ENCODE measurements at places on chromosomes 5 and 9.

- no peak for ATAC-seq
Measured at GRCh38 chr5:20166456-20166855, 178.5 kb upstream of the CDH18 start.

- ATAC-seq: no peak
Measured at GRCh38 chr5:158635565-158635964, 464.2 kb downstream of the EBF1 start.

DNA sequence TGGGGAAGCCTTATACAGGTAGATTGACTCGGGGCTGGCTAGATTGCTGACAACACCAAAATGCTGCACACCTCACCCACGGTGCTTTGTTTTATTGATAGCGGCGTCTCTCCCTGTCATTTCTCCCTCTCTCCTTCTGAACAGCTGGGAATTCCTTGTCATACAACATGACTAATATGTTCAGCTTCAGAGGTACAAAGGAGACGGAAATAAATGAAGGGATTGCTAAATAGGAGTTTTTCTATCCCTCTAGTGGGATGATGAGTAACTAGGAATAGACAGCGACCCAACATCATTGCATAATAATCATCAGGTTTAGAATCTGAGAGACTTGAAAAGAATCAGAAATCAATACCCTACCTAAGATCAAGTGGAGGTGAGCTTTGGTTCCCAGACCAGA lies 337.7 kb upstream of the PANK3 start:
- ATAC-seq: peak; percentile 81

DNA sequence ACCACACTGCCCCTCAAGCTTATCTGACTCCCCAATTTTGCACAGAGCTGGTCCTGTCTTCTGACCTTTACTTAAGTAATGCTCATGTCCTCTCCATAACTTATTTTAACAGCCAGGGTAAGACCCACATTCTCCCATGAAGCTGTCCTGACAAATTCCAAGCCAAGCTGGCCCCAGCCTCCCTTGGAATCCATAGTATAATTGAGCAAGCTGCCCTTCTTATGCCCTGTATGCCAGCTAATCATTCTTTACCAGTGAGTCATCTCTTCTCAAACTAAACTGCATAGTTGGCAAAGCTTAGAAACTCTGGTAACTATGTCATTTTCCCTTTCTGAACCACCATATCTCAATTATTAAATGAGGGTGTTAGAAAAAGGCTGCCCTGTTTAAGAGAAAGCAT lies 92.4 kb downstream of the NFIB start:
- ATAC-seq: peak; percentile 71

- no peak for ATAC-seq
Measured at GRCh38 chr5:35971186-35971877, 19.9 kb downstream of the UGT3A1 start.

DNA sequence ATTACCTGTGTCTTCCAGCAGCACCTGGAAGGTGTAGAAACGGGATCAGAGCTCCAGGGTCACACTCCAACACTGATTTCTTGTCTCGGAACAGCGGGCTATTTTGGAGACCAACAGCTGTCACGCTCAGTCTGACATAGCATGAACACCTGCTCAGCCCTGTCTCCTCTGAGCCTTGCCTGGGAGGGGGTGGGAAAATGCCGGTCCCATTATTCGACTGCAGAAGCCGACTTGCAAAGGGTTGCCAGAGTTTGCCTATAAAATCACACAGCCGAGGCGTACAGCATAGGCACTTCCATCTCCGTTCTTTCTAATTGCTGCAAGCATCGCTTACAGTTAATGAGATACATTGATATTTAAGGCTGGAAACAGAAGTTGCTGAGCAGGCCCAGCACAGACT lies 300.8 kb upstream of the MSX2 start:
- no peak for ATAC-seq

- peak; percentile 73 for ATAC-seq
Measured at GRCh38 chr5:139696894-139697658, 48.9 kb downstream of the CXXC5 start.

DNA sequence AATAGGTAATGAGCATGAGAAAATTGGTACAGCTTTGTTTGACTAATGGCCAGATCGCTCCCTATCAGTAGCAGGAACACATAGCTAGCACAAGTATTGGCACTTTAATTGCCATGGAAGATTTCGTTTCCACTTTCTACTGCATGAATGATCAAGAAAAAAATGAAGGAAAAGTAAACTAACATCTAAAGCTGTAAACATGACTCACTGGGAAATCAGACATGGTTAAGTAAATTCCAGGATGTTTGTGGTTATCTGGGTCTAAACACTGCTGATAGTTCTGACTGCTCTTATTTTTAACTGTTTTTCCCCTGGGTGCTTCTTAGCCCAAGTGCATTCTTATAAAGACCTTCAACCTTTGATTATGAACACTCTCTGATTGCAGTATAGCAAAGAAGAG lies 388.9 kb downstream of the NR2F1-AS1 start:
- no peak for ATAC-seq

GRCh38 chr9:5561828-5562488 lies 51.6 kb downstream of the PDCD1LG2 start:
- no peak for ATAC-seq

GRCh38 chr9:134374301-134375010 lies 48.2 kb downstream of the RXRA start:
- ATAC-seq: peak; percentile 5

DNA sequence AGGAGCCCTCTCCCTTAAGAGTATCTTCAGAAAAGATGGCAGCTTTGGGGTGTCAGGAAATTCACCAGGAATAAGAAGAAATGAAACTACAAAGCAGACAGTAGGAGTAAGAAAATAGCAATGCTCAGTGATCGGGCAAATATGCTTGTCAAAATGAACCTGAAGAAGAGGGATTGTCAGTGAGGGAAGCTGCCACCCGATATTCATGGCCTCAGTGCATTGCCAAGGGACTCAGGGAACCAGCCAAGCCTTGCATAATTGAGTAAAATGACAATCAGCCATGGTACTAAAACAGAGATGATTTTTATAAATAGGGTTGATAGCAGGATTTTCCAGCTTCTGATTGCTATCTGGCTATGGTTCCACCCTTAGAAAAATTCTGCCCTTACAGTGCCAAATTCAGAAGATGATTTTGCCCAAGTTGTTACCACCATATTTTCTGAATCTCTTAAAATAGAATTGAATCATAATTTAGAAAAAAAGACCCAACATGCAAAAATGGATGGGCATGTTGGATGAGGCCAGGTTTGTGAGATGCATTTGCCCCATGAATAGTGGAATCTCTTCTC lies 274.0 kb downstream of the NTRK2 start:
- no peak for ATAC-seq

DNA sequence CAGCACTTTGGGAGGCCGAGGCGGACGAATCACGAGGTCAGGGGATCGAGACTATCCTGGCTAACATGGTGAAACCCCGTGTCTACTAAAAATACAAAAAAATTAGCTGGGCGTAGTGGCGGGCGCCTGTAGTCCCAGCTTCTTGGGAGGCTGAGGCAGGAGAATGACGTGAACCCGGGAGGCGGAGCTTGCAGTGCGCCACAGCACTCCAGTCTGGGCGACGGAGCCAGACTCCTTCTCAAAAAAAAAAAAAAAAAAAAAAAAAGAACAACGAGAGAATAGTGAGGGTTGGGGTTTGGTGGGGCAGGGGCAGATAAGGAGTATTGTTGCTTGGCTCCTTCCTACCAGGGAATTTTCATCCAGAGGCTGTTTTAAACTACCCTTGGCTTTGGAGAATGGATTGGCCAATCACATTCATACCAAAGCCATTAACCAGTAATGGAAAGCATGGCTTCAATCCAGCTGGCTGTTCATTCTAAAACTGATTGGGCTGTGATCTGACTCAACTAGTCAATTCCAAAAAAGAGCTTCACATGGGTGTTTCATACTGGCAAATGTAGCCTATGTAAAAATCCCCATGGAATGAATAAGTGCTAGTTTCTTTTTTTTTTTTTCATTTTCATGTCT lies 64.4 kb downstream of the PLCXD3 start:
- no peak for ATAC-seq

DNA sequence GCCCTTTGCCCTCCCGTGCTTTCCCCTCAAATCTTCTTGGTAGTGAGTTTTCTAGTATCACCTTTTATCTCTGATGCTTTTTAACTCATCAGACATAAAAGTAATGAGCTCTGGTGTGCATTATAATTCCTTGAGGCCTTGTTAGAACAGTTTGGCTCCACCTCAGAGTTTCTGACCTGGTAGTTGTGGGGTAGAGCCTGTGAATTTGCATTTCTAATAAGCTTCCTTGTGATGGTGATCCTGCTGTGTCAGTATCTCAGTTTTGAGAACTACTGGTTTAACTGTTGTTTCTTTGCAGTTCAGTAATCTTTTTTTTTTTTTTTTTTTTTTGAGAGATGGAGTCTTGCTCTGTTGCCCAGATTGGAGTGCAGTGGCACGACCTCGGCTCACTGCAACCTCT lies 31.1 kb downstream of the UBE2D2 start:
- ATAC-seq: no peak

DNA sequence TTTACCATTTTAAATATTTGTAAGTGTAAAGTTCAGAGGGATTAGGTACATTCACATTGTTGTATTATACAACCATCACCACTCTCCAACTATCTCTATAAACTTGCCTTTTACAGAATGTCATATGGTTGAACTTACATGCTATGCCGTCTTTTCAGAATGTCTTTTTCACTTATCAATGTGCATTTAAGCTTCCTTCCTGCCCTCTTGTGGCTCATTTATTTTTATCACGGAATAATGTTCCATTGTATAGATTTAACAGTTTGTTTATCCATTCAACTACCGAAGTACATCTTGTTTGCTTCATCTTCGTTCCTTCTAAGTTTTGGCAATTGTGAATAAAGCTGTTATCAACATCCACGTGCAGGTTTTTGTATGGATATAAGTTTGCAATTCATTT lies 133.3 kb upstream of the C6 start:
- no peak for ATAC-seq

DNA sequence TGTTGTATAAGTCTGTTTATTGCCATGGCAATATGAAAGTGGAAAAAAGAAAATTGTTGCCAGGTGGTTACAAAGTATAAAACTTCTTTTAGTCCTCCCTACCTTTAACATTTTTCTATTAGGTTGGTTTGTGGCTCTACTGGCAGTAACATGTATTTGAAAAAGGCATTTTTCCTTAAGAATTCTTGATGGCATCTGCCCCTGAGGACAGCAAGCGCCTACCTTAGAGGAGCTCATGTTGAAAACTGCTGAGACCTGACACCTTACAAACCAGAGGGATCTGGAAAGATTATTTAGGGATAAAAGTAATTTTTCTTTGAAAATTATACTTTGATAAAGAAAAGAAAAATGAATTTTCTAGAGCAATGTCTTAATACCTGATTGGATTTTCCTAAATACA lies 208.1 kb downstream of the CAVIN4 start:
- ATAC-seq: no peak

DNA sequence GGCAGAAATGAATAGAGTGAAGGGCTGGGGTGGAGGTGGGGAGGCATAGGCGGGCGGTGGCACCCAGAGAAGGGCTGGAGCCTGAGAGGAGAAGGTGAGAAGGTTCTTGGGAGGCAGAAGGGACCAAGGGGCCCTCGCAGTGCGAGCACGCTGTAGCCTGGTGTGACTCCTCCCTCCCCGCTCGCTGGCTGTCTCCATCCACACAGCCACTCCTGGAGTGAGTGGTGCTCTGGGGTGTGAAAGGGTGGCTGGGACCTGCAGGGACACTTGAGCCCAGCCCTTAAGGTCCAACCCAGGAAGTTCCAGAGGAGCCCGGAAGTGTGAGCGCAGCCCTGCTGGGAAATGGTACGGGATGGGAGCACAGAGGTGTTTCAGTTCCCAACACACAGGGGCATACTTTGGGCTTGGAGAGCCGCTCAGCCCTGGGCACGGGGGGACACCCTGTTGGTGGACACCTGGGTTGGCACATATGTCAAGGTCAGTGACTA lies 9.3 kb upstream of the SCGB3A1 start:
- ATAC-seq: no peak

DNA sequence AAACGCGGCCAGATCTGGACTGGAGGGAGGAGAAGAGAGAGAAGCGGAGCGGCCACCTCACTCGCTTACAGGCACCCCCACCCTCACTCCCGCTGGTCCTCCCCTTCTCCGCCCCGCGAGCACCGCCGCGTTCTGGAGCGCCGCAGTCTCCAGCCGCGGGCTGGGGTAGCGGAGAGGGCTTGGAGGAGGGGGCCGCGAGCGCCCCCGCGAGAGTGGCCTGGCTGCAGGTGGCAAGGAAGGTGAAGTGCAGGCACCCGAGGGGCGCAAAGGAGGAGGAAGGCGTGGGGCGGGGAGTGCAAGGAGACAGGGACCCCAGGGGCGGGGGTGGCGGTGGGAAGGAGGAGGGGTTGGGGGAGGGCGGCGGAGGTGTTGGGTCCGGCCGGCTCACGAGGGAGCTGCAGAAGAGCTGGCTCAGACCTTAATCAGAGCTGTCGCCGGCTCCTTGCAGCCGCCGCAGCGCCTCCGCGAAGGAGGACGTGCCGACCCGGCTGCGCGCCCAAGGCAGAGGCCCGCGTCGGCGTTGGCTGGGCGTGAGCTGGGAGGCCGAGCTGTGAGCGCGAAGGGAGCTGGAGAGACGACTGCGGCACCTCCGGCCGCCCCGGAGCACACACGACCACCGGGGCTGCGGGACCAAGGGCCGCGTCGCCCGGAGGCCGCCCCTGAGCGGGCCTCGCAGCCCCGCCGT lies at the start of gene DMRT3:
Gene DMRT3, plus strand, starts transcription at position 398 of the 685 bp plus-strand sequence. CDS start 347 bp downstream, outside the sequence.
- no peak for ATAC-seq

GRCh38 chr5:67234671-67235176 lies 38.1 kb upstream of the CD180 start:
- ATAC-seq: peak; percentile 56

DNA sequence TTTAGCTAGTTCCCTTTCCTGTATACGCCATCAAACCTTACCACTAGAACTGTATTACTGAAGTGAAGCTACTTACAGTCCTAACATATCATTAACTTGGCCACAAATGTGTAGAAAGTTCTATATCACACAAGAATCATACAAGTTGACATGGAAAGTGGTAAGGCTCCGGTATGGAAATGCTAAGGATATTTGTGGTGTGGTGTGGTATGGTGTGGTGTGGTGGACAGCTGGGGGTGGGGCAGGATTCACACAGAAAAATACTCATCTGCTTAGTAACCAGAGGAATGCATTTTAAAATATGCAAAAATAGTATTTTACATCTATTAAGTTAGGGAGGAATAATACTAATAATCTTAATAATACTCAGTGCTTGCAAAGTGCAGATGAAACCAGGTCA lies 69.4 kb downstream of the TRPC7 start:
- no peak for ATAC-seq

DNA sequence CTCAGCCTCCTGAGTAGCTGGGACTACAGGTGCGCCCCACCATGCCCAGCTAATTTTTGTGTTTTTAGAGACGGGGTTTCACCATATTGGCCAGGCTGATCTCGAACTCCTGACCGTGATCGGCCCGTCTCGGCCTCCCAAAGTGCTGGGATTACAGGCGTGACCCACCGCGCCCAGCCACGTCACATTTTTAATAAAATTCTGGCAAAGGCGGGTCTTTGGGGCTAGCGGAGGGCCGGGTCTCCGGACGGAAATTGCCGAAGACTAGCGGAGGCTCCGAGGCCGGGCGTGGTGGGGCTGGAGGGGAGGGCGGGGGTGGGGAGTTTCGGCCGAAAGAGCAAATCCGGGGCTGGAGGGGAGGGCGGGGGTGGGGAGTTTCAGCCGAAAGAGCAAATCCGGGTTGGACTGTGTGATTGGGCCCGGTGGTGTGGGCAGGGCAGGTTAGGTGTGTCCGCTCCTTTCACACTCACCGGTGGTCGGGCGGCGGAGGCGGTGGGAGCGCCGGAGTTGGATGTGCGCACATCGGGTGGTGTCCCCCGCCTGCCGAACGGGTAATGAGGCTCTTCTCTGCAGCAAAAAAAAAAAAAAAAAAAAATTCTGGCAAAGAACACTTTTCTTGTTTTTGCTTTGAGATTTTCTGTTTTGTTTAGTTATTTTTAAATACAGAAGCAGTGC lies 27.1 kb downstream of the RUFY1 start:
- no peak for ATAC-seq

All from gastroesophageal sphincter (tissue), 4 donors.